ENCODE measurements at places on chromosomes 7 and 10. TPM values are rescaled to one million over a fixed set of nuclear protein-coding genes. Genes with fewer than 3 reads are reported as not detected.

- ATAC-seq, result no peak
These were observed 258.0 kb upstream of the SP4 start for GRCh38 chr7:21169667-21170580.

GRCh38 chr7:139034336-139034735 lies 1.5 kb downstream of the ZC3HAV1L start:
- ATAC-seq, result no peak

GRCh38 chr10:4639960-4640359 lies 186.0 kb upstream of the AKR1E2 start:
- ATAC-seq, result no peak

GRCh38 chr10:88672041-88672440 lies 7.8 kb downstream of the LIPF start:
- no peak for ATAC-seq

SEMA4G gene
- total RNA-seq, result 1.4 TPM

Measured in activated T-helper 17 cell treated with anti-CD3 and anti-CD28 coated beads, Interleukin-2, amount 50 U/mL, for 72 hours (primary cell).